AG09309 (cell line): ENCODE measurements at places on chromosomes 7 and 10.
A peak's percentile ranks its signal among the peaks of the same experiment; 100 is the strongest.

GRCh38 chr7:55534262-55534915, 37.9 kb downstream of the VOPP1 start:
- no peak for DNase-seq

DNA sequence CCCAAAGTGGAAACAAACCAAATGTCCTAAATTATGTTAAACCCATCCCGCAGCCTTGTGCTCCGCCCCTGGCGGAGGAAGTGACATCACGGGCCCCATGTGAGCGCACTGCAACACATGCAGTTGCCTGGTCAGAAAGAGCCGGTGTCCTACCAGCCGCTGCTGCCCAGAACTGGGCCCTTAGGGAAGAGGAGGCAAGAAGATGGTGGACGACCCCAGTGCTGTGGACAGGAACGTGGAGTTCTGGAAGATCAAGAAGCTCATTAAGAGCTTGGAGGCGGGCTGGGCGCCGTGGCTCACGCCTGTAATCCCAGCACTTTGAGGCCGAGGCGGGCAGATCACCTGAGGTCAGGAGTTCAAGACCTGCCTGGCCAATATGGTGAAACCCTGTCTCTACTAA, 18.0 kb downstream of the RHEB start:
- no peak for DNase-seq

DNA sequence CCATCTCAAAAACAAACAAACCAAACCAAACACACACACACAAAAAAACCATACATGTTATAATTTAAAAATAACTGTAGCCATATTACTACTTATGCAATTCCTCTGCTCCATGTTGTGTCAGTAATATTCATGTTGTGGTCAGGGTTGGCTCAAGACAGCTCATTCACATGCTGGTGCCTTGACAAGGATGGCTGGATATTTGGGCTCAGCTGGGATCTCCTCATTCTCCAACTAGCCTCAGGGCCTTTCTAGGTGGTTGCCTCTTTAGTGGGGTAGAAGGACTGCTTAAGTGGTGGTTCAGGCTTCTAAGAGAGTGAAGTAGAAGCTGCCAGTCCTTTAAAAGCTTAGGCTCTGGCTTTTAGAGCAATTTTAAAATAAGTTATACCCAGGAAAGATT, 189.3 kb downstream of the ADRA2A start:
- DNase-seq: no peak

GRCh38 chr10:4671451-4672145, 154.4 kb upstream of the AKR1E2 start:
- DNase-seq: no peak

GRCh38 chr7:34928052-34928451, 109.2 kb downstream of the DPY19L1 start:
- DNase-seq: no peak

DNA sequence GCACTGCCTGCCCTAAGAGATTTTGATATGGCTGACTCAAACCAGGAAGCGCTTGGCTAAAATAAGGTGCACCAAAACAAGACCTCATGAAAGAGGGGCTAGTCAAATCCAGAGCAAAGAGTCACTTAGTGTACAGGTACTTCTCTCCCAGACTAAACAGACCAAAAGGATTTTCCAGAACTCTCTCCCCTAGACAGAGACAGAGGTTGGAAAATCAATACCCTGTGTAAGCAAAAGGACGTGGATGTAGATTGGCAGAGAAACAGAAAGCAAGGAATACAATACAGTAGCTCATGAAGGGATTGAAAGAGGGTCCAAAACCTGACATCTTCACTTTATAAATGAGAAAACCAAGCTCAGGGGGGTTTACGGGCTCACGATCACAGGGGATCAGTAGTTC, 83.0 kb upstream of the LRRTM3 start:
- DNase-seq: no peak

DNA sequence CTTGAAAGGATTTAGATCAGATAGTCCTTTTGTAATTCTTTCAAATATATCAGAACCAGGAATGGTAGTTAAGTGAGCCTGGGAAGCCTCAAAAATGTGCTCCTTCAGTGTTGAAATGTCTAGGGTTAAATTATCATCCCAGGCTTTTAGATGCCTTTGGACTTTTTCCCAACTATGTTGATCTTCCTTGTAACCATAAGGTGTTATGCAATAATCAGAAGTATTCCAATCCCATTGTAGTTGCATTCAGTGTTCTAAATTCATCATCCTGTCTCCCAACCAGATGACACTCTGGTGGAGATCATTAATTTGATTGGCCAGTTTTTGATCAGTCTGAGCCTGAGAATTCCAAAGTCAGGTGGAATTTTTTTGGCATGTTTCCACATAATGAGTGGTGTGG, 35.1 kb upstream of the AKR1C2 start:
- DNase-seq: no peak

- DNase-seq: no peak
Observed at GRCh38 chr10:59073456-59074053, 102.9 kb upstream of the PHYHIPL start.

DNA sequence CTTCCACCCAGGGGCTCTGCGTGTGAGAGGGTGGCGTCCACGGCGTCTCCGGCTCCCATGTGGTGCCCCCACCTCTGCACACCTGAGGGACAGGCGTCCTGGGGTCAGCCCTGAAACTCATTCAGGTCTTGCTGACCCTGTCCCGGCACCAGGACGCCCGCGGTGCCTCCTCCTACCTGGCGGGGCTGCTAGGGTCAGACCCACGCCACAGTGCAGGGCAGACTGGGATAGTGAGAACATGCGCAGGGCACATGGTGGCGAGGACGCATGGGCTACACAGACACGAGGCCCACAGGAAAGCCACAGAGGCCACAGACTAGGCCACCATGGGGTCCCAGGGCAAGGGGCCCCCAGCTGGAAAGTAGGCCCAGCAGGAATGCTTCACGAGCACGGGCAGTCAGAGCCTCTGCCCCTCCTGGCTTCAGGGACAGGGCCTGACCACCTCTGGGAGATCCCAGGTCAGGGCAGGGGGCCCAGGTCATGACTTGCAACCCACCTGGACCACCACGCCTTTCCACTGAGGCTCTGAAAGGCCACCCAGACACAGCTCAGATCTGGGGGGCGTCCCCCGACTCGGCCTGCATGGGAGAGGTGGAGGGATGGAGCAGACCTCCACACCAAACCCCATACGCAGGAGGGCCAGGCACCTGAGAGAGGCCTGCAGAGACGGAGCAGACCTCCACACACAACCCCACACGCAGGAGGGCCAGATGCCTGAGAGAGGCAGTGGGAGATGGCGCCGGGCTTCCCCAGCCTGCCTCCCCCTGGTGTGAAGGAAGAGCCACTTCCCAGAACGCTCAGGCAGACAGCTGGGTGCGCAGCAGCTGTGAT, 188.6 kb downstream of the ELFN1 start:
- no peak for DNase-seq

GRCh38 chr7:55546814-55547213, 25.5 kb downstream of the VOPP1 start:
- peak; percentile 45 for DNase-seq

GRCh38 chr7:1639532-1640175, 30.4 kb upstream of the ELFN1 start:
- DNase-seq: no peak

- peak; percentile 100 for DNase-seq
Observed at GRCh38 chr7:22577470-22578001, 77.5 kb upstream of the STEAP1B start.

GRCh38 chr7:98157761-98158160, 51.1 kb downstream of the LMTK2 start:
- DNase-seq: no peak
